Hypothalamus (tissue), 51 donors: ENCODE measurements at places on chromosomes 1 and 21.

GRCh38 chr1:14606632-14607031 lies 8.1 kb downstream of the KAZN start:
- DNase-seq, result no peak

DNA sequence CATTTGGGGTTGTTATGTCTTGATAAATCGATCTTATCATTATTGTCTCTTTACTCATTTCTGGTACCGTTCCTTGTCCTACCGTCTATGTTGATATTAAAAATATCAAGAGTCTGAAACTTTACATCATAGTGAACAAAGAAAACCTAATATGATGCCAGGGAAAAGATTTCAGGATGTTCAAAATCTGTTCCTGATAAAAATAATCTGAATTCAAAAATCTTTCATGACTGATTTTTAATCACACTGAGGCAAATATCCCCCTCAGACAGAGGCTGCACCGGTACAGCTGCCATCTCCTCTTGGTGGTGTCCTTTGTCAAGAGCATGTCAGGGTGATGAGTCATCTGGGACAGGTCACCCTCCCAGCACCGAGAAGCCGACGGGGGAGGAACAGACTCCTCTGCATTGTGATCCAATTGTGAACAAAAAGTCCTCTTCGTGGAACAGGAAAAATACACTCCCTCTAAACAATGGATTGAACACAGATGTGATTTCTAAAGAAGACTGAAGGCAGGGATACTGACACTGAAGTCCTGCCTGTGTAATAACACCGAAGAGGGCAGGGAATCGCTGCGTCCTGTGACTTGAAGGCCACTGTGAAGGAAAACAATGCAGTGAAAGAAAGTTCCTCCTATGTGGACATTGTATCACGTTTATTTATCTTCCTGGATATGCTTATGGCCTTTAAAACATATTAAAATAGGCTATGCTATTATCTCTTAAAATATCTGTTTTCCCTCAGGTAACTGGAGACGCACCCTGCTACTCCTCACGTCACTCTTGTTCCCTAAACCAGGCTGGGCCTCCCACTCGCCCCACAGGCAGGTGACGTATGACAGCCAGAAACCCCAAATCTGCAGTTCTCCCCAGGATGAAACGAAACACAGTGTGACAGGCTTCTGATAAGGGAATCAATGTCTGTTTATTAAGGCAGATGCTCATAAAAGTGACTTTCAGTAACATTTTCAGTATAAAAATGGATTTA lies 4.3 kb upstream of the SPATC1L start:
- no peak for DNase-seq

DNA sequence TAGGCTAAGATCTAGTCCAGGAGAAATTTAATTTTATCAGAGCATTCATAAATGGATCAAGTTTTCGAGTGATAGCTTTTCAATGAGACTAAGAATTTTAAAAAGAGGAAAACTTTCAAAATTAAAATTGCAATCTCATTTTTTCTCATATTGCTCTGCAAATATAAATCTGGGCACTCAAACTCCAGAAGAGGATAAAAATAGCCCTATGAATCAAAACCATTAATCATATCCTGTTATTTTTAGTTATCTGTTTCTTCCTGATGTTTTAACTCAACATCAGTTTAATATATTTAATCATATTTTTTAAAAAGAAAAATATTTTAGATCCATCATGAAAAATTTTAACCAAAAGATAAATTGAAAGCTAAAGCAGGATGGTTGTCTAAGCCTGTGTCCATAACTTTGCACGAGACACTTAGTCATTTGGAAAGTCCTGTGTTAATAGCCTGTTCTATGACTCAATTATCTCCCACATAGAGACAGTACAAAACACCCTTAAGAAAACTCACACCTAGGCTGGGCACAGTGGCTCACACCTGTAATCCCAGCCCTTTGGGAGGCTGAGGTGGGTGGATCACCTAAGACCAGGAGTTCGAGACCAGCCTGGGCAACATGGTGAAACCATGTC lies 17.1 kb upstream of the PRRC2C start:
- no peak for DNase-seq

DNA sequence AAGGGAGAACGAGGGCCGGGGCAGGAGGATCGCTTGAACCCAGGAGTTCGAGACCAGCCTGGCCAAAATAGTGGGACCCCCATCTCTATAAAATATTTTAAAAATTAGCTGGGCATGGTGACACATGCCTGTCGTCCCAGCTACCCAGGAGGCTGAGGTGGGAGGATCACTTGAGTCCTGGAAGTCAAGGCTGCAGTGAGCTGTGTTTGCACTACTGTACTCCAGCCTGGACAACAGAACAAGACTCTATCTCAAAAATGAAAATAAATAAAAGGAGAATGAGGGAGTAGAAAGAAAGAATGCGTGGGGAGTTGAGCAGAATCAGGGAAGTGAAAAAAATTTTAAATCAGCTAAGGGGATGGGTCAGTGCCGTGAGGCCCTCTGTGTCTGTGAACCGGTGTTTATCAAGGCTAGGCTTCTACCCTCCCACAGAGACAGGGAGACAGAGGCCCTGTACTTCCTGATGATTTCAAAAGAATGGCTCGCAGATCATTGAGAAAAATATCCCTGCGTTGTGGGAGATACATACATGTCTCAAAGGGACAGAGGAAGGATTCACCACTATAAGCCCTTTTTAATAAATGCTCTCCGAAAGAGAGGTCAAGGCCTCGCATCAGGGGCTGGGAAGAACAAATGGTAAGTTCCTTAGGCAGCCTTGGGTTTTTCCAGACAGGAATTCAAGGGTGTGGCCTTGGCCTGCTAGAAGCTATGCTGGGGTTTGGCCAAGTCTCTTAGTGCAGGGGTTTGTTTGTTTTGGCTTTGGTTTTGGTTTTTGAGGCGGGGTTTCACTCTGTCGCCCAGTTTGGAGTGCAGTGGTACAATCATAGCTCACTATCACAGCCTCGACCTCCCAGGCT lies 20.7 kb downstream of the IL10RB start:
- no peak for DNase-seq

GRCh38 chr21:43880111-43880985 lies 15.3 kb downstream of the AGPAT3 start:
- DNase-seq, result no peak

DNA sequence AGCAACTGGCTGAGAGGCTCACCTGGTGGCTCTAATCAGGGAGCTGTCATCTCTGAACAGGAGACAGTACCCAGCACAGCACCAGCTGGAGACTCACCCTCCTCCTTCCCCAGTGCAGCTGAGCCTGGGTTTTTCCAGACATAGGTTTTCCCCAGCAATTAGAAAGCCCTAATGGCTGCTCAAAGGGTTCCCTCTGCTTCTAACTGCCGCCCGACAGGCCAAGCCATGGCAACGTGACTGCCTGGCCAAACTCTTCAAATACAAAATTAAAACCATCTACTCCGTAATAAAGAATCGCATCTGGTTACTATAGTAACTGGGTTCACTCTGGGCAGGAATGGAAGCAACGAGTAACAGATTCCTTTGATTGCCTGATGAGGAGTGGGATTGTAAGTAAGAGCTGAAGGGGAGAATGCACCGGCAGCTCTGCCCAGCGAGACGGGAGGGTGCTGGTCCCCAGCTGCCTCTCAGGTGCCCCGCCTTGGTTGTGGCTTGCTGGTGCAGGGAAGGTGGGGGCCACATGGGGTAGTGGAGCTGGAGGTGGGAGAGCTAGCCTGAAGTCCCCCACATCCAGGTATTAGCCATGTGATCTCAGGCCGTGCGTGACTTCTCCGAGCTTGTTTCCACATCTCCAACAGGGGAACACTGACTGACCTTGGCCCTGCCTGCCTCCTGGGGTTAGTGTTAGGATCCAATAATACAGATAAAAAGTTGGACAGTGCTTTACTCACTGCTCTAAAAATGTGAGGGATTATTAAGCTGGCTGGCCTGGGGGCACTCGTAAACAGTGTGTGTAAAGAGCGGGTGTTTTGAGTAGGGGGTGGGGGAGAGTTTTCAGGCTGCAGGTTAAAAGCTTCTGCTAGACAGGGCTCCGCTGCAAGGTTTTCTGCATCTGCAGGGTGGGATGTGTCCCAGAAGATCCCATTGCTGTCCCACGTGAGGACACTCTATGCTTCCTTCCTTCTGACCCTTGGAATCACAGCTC lies 94.2 kb downstream of the KCNN3 start:
- no peak for DNase-seq

DNA sequence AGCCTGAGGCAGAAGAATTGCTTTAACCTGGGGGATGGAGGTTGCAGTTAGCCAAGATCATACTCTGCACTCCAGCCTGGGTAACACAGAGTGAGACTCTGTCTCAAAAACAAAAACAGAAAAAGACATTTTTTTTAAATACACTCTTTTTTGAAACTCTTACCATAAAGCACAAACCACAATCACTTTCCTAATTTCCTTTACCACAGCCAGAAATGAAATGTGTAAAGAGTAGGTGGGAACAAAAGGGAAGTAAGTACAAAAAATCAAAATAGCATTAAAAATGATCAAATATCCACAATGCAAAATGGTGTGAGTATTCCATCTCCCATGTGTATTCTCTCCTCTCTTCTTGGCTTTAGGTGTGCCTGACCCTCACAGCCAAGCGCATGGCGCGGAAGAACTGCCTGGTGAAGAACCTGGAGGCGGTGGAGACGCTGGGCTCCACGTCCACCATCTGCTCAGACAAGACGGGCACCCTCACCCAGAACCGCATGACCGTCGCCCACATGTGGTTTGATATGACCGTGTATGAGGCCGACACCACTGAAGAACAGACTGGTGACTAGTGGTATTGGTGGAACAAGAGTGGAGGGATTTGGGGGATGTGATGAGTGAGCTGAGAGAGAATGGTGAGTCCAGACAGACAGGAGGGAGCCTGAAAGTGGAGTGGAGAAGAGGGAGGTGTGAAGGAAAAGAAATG lies 14.9 kb downstream of the ATP1A4 start:
- no peak for DNase-seq

DNA sequence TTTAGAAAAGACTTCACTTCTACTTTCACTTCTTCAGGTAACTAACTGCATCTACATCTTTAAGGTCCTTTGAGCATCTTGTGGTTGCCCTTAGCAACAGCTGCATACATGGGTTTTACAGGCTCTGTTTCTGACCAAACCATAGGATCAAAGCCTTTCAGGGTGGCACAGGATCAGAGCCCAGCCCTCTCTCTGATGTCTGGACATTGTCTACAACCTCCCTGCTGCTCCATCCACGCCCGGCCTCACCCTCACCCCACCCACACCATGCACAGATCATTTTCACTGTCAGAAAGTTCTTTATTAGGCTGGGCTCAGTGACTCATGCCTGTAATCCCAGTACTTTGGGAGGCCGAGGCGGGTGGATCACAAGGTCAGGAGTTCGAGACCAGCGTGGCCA lies 5.2 kb downstream of the NCF2 start:
- no peak for DNase-seq

GRCh38 chr1:54453509-54453908 lies 47.3 kb upstream of the SSBP3 start:
- DNase-seq, result no peak

DNA sequence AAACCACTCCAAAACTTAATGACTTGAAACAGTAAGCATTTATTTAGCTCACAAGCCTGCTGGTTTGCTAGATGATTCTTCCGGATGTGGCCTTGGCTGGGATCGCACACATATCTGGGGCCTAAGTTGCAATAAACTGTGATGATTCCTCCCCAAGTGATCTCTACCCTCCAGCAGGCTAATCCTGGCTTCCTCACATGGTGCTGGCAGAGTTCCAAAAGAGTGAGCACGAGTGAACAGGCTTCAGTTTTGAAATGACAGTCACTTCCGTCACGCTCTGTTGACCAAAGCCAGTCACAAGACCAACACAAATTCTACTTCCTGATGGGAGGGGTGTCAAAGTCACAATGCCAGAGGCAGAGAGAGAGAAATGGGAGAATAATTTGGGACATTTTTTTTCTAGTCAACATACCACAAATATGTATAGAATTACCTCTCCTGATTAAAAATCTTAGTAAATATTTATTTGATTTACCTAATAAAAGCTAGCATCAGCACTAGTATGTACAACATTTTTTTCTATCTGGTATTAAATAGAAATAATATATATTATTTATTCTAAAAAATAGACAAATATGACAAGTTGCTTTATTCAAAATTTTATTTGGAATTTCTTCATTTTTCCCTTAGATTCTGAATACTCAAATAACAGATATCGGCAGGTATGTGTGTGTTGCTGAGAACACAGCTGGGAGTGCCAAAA lies 292.7 kb downstream of the TPR start:
- peak; percentile 11 for DNase-seq

GRCh38 chr1:44817307-44817706 lies 9.0 kb downstream of the BTBD19 start:
- DNase-seq, result no peak

DNA sequence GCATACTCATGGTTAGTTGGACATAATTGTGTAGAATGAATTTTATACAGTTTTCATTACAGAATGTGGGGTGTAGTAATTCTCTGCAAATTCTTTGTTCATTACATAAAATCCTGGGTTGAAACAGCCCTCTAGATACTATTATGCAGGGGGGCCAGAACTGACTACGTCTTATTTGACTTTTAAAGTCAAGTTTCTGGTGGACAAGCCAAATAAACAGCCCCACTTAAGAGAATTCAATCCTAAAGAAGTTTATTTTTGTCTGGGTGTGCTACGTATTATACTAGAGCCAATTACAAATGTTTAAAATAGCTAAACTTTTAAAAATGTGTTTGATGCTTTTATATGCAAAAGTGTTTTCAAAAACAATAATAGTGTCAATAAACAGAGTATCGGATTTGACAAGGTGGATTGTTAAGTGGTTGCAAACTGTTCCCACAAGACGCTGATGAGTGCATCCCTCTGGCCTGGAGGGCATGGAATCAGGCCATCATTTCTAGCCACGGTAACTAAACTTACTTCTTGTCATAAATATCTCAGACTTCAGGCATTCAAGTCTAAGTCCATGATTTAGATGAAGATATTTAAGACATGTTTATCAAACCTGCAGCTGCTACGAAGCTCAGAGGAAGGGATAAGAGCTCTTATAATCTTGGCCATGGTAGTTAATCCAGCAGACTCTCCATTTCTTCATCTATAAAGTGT lies 646.3 kb downstream of the KIF26B start:
- no peak for DNase-seq

DNA sequence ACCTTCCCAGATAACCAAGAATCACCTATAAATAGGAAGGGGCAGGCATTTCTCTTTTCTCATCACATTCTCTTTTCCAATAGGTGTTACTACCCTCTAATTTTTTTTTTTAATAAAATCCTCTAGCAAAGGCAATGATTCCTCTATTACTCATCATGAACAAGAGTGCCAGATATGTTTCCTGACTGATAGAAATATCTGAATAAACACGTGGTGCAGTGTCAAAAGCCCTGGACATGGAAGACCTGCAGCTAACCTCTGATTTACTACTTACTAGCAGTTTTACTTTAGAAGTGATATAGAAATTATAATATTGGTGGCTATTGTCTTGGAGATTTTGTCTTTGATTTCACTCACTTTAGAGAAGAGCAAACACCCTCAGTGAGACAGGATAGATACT lies 194.6 kb upstream of the SAMSN1 start:
- DNase-seq, result no peak

DNA sequence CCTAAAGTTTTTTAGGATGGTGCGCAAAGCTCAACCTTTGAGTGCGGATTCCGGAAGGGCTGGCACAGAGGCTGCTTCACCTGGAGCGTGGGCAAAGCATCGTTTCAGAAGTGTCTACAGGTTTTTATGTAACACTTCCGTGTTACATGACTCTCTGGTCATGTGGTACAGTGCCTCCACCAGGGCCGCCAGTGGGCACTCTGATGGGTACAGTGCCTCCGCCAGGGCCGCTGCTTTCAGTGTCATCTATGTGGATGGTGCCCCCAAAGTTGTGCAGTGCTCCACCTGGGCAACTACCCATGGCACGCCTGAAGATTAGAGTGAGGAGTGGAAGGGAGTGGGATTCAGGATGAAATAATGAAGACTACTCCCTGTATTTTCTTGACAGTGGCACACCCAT lies 101.4 kb upstream of the C1orf174 start:
- DNase-seq, result no peak

- DNase-seq, result no peak
Measured at GRCh38 chr1:219812491-219813203, 115.7 kb downstream of the SLC30A10 start.
